ENCODE measurements at places on chromosomes 12 and 14.

- DNase-seq, result no peak
These were observed 5.8 kb downstream of the HNRNPC start for GRCh38 chr14:21263284-21264024.

DNA sequence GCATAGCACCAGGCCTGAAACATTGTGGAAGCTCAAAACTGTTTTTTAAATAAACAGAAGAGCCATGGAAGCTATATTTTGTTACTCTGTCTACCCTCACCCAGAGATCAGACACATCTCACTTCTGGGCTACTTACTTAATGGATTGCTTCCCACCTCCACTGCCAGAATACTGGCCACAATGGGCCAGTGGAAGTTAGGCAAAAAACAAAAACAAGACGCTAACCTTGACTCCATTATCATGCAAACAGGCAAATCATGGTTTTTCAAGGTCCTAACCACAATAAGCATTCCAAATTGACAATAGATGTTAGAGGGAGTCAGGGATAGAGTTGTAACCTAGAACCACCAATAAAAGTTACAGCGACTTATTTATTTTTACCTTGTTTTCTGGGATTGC, 52.7 kb upstream of the PTCSC3 start:
- DNase-seq, result no peak

- DNase-seq, result no peak
These were observed 797.4 kb downstream of the C12orf50 start for GRCh38 chr12:87231818-87232217.

DNA sequence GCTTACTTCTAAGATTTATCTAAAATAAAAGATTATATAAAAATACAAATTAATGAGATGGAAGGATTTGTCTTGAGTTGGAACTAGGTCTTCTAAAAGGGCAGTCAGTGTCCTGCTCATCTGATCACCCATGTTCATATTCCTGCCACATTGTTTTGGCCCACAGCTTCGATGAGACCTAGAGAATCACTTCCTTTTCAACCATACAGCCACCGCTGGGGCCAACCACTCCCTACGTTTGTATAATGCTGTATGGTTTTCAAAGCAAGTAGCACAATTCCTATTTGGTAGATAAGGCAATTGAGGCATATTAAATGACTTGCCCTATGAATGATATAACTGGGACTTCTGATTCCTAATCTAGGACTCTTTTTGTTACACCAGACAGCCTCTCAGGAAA, 249.4 kb downstream of the ZFP36L1 start:
- no peak for DNase-seq

DNA sequence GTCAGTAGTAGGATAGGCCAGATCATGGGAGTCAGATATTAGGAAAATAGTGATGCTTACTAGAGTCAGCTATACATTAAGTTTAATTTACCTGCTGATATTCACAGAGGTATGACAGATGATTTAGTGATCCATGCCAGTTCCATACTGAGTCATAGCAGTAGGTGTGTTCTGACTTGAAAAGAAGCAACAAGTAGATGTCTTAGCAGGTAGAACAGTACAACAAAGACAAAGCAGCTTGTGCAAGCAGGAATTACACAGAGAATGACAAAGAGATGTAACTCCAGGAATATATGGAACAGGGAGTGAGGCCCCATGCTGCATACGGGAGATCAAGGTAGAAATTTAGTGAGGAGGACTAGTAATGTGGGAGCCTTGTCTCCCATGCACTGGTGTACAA, 556.9 kb downstream of the SLC16A7 start:
- DNase-seq, result no peak

GRCh38 chr14:65074449-65075150, 27.7 kb downstream of the MAX start:
- no peak for DNase-seq

DNA sequence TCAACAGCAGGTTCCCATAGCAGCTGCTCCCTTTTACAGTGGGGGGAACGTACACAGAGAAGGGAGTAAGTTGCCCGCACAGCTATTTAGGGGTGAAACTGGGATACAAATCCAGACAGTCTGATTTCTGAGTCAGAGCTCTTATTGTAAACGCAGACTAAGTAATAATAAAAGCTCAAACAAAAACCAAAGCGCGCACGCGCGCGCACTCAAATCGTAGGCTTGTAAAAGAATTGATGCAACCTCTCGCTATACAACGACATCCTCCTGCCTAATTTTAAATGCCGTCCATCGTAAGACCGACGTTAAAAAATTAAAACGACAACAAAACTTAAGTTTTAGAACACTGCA, 747 bp upstream of the DACT1 start:
- DNase-seq, result peak; percentile 29

GRCh38 chr12:100987552-100988521, 193.3 kb downstream of the ANO4 start:
- DNase-seq, result no peak

DNA sequence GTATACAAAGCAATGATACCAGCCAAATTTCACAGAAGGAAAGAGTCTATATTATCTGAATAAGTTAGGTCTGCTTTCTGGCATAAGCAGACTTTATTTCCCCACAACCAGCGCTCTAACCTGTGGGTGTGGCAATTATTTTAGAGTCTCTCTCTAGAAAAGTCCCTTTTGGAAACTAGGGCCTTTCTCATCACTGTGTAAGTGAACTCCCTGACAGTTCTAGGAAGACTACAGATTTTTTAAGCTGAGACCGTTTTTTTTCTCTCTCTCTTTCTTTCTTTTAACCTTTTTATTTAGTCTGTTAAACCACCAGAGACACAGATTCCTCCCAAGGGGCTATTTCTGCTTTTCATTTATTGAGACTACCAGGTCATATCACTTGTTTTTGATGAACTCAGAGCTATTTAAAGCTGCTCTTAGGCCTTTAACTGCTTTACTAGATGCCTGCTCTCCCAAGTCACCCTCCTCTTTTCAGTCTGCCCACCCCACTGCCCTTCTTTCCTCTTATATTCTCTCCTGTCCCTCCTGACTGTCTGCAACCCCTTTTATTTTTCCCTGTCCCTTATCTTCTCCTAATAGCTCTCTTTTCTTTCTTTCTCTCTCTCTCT, 69.2 kb upstream of the ARHGAP5 start:
- DNase-seq, result no peak

GRCh38 chr12:16238661-16239060, 38.8 kb downstream of the SLC15A5 start:
- DNase-seq, result no peak

DNA sequence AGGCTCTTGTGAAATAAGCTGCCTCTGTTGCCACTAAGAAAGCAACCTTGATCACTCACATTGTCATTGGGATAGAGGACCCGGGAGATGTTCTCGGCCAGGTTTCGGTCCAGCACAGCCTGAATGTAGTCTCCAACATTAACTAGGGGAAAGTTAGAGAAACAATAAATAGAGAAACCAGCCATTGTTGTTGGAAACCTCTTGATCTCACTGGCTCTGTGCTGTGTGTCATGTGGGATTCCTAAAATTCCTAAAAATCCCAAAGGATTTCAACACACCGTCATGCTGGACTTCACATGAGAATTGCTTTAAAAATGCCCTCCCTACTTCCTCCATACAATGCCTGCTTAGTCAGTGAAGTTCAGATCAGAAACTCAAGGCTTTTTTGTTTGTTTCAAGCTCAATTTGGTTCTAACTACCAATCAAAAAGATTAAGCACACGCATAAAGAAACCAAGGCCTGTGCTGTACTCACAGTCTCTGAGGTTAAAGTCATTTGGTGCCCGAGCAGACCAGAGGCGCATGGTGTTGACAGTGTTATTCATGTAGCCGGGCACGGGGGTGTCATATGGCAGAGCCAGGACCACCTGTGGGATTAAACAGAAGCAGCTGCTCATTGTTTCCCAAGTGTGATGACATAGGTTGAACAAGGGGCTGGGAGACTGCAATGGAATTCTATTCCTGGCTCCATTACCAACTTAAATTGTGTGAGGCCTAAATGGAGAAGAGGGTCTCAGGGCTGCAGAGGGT, 23.6 kb downstream of the PYGL start:
- no peak for DNase-seq

DNA sequence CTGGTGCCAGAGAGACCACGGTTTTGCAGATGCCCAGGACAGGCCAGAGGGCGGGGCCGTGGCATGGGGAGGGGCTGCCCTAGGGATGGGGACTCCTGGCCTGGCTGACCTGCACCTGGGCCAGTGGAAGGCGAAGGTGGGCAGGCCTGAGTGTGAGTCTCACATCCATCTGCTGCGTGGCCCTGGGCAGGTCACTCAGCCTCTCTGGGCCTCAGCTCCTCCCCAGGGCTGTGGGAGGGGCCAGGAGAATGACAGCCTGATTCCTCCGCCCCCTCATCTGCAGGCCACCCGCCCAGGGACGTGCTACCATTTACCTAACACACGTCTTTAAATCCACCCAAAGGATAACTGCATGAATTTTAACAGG, 90.9 kb downstream of the GALNT9 start:
- no peak for DNase-seq

GRCh38 chr12:118237052-118237665, 101.2 kb downstream of the PEBP1 start:
- no peak for DNase-seq

GRCh38 chr12:39902821-39903220, 203.1 kb downstream of the SLC2A13 start:
- DNase-seq, result no peak

DNA sequence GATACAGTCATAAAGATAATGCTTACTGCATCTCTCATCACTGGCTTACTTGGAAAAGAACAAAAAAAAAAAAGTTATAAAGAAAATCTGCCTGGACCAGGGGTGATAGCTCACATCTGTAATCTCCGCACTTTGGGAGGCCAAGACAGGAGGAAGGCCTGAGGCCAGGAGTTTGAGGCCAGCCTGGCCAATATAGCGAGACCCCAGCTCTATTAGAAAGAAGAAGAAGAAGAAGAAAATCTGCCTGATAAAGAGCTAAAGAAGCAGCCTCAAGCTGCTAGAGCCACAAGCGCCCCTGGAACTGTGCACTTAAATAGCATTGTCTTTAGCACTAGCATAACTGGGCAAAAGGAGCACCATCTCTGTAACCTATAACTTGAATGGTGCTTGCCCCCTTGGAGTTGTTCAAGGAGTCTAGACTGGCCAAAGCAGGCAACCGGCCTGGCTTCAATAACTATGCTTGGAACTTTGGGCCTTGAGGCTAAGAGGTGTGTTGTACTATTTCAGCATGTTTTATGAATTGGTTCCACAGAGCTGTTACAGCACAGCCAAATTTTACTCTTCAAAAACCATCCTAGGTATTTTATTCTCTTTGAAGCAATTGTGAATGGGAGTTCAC, 53.2 kb downstream of the SINHCAF start:
- no peak for DNase-seq

DNA sequence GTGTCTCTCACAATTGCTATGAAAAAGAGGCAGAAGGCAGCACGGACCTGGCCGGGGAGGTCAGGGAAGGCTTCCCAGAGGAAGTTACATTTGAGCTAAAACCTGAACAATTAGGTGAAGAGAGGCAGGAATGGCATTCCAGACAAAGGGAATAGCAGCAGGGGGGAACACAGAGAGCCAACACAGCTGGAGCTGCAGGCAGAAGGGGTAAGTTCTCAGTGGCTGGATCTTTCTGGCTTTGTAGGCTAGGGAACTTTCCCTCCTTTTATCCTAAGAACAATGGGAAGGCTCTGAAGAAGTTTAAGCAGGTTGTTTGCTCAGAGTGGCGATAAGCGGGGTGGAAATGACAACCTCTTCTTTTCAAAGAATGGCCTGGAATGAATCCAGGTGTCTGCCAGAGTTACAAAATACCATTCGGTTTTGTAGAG, 100.0 kb downstream of the PRIMA1 start:
- DNase-seq, result no peak

- DNase-seq, result peak; percentile 38
These were observed 3.8 kb downstream of the ETV6 start for GRCh38 chr12:11653215-11653753.

DNA sequence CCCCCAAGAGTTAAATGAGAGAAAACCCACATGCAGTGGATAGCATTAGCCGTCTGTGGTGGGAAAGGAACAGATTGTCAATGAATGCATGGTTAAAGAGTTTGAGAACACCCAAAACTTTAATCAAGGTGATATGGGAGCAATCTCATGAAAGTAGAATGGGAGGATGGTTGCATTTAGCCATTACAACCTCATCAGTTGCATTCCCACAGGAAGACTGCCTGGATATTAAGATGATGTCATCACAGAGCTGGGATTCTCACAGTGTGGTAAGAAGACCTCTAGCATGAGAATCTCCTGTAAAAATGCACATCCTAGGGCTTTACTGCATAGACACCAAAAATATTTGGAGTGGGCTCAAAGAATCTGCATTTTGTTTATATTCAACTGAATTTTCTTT, 284.9 kb downstream of the RGS6 start:
- DNase-seq, result no peak

- DNase-seq, result no peak
These were observed 1.3 kb downstream of the BHLHE41 start for GRCh38 chr12:26123482-26123980.

DNA sequence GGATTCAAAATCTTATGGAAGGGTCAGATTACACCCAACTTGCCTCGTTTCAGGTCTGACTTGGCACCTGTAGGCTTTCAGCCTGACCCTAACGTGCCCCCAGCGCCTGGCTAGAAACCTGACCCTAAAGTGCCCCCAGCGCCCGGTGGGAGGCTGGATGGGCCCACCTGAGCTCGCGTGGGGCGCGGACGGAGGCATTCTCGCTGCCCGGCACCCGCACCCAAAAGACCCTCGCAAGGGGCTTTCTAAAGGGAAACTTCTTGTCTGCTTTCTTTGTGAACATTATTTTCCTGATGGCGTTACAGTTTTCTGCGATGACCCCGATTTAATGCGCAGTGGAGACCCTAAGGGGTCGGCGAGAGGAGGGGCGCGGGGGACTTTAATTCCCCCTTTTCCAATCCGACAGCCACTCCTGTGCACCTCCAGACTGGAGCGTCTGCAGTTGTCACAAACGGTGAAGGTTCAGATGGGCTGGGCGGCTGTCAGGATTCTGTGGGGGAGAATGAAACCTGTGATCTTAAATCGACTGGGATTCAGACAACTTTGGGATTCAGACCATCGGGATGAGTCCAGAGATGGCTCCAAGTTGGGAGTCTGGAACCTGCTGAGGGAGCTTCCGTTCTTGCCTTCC, 751 bp upstream of the HRK start:
- DNase-seq, result no peak

DNA sequence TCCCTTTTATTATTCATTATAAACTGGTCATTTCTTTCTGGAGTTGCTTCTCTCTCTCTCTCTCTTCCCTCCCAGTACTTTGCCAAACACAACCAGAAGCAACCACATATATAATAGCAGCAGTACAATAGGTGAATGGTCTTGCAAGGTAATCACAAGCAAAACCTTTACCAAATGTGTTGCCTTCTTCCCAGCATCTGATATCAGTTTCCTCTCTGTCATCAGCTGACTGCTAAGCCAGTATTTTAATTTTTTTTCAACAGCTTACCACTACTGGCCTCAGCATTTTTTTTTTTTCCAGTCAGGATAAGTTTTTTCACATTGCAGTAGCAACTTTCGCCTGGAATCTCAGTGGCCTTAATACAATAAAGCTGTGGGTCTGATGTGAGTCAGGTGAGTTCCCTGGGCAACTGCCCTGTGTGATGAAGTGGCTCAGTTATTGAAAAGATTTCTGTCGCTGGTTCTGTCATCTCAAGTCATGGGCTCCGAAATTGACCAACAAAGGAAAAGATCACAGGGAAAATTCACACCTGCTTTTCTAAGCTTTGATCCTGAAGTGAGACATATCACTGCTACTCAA, 282.5 kb upstream of the AMIGO2 start:
- DNase-seq, result no peak

GRCh38 chr12:125098676-125099408, 33.6 kb downstream of the AACS start:
- DNase-seq, result no peak

Measured in stimulated activated CD4-positive, alpha-beta T cell treated with anti-CD3 and anti-CD28 coated beads, Interleukin-4, amount 100 ng/mL, for 4 hours (primary cell).